ENCODE measurements at places on chromosomes 4 and X.

DNA sequence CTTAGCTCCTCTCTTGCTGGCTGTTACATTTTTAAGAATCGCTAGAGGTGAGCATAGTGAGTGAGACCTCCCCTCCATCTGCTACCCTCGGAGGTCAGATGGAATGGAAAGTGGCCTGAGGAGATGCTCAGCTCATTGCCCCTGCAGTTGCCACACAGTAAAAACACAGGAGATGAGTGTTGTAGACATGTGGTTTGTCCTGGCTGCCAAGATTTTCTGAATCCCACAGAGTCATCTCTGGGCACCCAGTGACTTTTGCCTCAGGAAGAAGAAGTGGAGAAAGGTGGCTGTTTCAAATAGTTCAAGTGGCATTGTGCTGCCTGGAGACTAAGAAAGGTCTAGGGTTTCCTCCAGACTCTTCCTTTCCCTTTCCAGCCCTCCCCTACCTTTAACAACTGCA lies 271.0 kb downstream of the STK32B start:
- no peak for DNase-seq

- no peak for DNase-seq
Observed at GRCh38 chr4:168741281-168742173, 244.7 kb downstream of the PALLD start.

GRCh38 chrX:26586570-26586969 lies 370.6 kb downstream of the MAGEB5 start:
- no peak for DNase-seq

GRCh38 chr4:4848540-4848939 lies 10.9 kb upstream of the MSX1 start:
- no peak for DNase-seq

GRCh38 chrX:103864149-103864548 lies 32.1 kb upstream of the RAB9B start:
- DNase-seq: no peak

Data from NCI-H1092 (cell line).